Fibroblast of skin of right quadriceps (primary cell): ENCODE measurements at places on chromosomes 3 and 15.

DNA sequence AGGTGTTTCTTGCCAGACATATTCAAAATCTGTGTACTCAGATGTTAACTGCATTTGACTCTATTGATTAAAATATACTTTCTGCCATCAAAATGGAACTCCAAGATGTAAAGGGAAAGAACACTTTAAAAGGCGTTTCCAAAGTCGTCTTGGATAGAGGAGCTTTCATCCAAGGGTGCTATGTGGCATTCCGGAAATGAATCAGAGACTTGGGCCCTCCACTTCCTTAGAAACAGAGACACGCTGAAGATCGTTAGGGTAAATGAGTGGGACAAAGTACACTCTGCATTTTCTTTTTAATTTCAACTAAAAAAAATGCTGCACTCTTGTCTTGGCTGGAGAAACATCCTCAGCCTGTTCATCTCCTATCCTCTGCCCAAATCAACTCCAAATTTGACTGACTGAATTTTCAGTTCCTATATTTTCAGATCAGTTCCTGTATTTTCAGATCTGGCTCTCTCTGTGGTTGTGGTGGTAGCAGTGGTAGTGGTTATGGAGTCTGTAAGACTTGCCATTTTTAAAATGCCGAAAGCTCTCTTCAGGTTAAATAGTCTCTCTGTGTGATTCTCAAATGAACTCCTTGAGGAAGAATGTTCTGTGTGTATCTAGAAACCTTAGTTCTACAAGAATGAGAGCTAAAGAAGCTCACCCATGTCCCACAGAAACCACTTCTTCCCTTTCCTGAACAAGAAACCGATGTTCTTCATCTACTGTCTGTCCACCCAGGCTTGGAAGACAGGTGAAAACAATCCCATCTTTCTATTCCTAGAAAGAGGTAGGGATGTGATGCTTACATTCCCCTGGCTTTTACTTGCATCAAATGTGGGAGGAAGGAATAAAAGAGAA is 156.8 kb upstream of the ICE2 start:
- DNase-seq, result peak; percentile 23

DNA sequence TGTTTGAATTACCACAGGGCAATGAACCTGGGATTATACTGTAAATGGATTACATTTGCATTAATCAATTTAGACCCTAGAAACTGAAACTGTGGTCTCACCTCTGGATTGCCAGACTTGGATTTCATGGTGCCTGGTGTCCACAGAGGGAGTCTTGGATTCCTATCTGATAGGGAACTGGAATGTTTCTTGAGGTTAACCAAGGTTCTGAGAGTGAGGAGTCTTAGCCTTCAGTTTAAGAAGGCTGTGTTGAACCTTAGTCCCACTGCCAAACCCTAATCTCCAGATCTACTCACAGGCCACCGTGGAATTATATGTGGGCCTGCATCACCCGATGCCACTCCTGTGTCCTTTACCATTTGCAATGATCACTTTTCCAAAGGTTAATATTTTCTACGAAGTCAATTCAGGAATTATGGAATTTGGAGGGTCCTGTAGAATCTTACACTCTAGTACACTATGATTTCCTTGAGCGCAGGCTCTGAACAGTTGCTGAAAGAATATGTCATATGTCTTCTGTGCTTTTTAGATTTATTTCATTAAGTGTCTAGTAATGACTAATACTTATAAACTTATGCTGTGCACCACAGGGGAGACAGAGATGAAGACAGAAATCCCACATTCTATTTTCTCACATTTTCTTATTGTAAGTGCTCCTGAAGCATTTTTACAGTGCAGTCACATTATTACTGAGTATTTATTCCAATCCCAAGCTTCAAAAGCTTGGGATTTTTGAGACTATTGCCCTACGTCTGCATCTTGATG is 87.9 kb downstream of the EFL1 start:
- peak; percentile 39 for DNase-seq

DNA sequence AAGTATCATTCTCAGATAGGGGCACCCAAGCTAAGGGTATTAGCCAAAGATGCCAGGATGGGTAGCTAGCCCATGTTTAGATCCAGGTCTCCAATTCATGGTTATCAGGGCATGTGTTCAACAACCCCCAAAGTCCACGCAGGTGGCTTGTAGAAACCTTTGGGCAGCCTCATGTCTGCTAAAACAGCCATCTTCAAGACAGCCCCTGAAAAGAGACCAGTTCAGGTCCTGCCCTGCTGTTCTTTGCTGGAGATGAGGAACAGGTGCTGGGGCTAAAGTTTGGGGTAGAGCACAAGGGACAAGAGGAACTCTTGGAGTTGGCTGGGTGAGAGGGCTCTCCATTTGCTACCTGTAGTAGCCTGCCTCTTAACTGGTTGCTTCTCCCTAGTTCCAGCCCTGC is 4.6 kb downstream of the PPM1M start:
- DNase-seq, result no peak

- no peak for DNase-seq
Observed at GRCh38 chr3:181896605-181897004, 184.9 kb downstream of the SOX2 start.

GRCh38 chr3:67018105-67018788 is 20.1 kb downstream of the KBTBD8 start:
- DNase-seq, result peak; percentile 8

DNA sequence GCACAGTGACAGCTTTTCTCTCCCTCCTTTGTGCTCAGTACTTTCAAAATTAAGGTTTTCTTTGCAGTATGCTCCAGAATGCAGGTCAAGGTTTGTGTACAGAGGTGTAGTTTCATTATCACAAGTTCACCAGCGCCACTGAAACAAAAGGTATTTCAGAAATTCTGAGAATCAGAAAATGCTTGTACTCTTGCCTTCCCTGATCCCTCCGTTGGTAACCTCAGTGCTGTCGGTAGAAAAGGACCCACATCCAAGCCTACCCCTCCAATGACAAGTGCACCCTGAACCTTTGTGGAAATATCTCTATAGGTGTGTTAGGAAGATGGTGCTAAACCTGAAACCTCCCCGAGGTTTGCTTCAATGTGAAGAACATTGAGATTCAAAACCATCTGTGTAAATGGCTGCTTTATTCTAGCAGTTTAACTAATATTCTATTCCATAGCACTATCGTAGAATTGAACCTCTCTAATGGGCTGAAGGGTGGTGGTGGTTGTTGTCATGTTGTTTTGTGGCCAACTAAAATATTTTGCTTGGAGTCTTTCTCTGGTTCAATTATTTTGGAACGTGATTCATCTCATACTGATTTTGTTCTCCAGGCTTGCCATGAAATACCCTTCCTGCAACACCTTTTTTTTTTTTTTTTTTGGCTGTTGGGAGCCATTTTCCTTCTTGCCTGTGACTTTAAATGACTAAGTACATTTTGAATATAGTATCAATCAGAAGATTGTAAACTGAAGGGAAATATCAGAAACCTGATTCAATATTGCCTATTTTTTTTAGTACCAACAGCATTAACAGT is 20.7 kb downstream of the ZBTB38 start:
- DNase-seq, result no peak

GRCh38 chr3:103690536-103690935 is 1255.7 kb downstream of the ZPLD1 start:
- no peak for DNase-seq

- no peak for DNase-seq
Observed at GRCh38 chr3:87461443-87461842, 185.1 kb upstream of the POU1F1 start.

DNA sequence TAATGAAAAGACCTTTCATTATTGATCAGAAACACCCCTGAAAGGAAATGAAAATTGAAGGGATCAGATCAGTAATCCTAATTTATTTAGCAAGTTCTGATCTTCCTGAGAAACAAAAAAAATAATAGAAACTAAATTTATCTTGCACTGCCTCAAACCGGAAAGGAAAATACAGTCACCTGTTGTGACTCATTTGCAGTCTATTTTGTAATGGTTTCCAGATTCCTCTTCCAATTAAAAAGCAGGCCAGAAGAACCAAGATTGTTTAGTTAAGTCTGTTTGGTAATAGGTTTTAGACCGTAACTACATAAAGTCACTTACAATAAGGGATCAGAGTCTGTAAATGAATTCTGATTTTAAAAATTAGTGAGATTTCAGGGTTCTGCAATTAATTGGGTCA is 49.7 kb upstream of the ATOSA start:
- DNase-seq, result peak; percentile 57

DNA sequence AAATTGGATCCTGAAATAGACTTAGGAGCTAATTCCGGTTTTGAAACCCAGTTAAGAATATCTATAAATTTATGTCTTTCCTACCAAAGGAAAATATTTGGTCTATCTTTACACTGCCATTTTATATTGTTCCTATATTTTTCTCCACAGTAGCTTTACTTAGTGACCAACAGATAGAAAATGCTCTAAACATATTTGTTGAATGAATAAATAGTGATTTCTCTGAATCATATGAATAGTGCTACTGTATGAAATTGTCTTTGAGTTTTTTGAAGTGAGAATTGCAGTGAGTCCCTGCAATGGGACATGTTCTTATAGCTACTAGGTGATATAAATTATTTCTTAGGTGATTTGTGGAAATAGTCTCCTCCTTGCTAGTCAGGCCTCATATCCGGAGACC is 18.5 kb upstream of the EID1 start:
- DNase-seq, result peak; percentile 17

GRCh38 chr3:60812502-60812901 is 438.8 kb downstream of the FHIT start:
- DNase-seq, result peak; percentile 81

DNA sequence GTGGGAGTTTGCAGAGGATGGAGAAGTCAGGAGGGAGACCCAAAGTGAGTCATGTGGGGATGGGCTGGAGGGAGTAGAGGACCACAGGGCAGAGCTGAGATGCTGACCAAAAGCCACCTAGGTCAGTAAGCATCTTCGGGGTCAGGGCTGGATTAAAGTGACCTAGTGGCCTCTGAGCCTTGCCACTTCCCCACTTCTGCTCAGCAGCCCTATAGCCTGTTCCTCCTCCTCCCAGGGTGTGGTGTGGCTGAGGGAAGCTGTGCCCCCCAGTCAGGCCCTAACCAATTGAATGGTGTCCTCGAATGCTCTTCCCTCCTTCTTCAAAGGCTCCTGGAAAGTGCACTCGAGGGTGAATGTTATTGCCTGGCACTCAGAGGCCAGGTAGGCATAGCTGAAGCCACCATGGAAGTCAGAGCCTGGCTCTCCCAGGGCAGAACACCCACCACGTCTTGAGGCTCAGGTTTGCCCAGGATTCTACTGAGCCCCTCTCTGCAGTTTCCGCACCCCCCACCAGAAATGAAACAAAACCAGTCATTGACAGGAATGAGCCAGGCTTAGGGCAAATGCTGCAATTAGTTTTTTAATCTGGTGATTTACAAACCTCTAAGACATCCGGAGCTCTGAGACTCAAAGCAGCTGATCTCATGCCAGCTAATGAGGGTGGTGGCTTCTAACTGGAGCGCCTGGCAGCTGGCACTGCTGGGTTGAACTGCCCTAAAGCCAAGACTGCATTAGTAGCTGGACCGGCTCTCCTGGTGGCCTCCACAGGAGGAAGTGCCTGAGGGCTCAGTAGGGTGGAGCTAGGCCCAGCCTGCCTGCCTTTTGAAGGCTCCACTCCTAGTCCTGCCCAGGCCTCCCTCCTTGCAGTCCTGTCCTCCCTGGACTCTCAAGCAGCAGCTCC is 26.0 kb upstream of the VIPR1 start:
- no peak for DNase-seq

DNA sequence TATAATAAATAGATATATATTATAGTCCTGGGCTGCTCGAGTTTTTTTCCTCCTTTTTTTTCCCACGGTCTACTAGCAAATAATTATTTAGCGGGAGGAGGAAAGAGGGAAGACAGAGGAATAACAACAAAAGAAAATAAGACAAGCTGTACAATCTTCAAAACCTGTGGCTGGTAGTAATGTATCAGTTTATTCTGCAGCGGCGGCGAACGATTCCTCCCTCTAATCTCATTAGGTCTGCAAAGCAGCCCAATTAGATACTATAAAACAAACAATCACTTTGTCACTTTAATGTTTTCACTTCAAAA is 390 bp upstream of the TLE3 start:
- no peak for DNase-seq

DNA sequence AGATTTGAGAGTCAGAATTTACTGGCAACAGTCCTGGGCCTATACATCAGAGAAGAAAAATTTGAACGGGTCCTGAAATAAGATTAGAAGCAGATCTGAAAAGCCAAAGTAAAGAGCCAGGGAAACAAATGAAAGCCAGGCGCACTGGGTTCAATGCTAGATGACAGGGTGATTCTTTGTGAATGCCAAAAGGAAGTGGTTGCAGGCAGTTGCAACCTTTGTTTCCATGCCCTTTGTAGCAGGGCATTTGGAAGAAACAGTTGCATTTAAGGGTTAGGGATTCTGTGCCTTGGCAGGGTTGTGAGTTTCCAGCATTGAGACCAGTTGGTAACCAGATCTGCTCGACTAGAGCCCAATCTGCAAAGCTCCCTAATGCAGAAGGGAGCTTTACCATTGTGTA is 36.4 kb upstream of the MTHFS start:
- no peak for DNase-seq

GRCh38 chr15:39299486-39300267 is 281.2 kb upstream of the THBS1 start:
- DNase-seq, result peak; percentile 80

- peak; percentile 69 for DNase-seq
Observed at GRCh38 chr3:128343287-128344051, 123.2 kb downstream of the DNAJB8 start.
